ENCODE measurements at places on chromosomes 16 and 17.

GRCh38 chr17:34542700-34543336 is 36.6 kb upstream of the TMEM132E start:
- peak; percentile 40 for DNase-seq

GRCh38 chr17:81803728-81804558 is at the start of gene GCGR:
Gene GCGR, plus strand, starts transcription at chr17:81804150. Its CDS starts 4,869 bp downstream, at chr17:81809019.
- DNase-seq = no peak

DNA sequence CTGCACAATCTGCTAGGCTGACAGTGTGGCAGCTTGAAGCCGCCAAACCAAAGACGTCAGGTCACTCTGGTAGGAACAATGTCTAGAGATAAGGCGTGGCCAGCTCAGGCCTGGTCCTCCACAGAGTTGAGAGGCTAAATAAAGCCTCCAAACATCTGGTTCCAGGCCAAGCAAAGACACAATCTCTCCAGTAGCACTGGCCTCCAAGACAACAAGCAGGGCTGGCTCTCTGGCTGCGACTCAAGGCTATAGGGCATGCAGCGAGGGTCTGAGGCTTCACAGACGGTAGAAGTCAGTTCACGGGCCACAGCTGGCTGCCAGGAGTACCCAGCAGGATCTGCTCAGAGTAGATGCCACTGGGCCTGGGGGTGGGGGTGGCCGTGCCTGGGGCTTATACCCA is 75.6 kb downstream of the ABR start:
- peak; percentile 77 for DNase-seq

- no peak for DNase-seq
Measured at GRCh38 chr17:82320956-82321927, 3.8 kb upstream of the CD7 start.

DNA sequence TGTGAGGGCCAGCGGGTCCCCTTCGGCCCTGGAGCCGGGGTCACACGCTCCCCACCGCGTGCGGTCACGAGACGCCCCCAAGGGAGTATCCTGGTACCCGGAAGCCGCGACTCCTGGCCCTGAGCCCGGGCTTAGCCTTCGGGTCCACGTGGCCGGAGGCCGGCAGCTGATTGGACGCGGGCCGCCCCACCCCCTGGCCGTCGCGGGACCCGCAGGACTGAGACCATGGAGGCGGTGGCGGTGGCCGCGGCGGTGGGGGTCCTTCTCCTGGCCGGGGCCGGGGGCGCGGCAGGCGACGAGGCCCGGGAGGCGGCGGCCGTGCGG is at the start of gene NAGLU:
NAGLU (plus strand) TSS at position 194 of the 324 bp plus-strand sequence; CDS start at position 226, 32 bp downstream.
- DNase-seq = peak; percentile 97

DNA sequence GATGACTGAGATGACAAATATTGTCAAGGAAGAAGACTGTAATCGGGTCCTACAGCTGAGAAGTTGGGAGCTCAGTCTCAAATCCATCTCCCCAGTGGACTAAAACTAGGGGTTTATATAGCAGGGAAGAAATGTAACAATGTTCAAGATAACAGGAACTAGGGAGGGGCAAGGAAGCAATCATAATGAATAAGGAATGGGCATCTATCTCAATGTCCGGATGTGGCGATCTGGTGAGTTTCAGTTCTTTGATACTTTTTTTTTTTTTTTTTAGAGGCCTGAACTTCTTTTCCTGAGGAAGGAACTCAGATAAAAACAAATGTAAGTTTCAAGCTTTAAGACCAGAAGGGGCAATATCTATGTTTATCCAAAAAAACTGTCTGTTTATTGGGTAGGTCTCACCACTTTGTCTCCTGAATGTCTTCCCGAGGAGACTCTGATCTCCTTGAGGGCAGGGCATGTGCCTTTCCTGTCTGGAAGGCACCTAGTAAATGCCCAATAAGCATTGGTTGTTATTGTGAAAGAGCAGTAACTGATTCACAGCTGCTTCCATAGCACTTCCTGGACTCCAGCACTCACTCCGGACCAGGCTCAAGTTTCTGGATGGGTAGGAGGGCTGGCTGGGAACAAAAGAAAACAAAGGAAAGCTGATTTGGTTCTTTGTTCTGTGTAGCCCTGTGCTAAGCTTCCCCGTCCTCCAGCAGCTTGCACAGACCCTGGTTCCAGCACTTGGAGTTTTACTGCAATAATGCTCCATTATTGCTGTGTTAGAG is 51.9 kb downstream of the MEOX1 start:
- peak; percentile 16 for DNase-seq

DNA sequence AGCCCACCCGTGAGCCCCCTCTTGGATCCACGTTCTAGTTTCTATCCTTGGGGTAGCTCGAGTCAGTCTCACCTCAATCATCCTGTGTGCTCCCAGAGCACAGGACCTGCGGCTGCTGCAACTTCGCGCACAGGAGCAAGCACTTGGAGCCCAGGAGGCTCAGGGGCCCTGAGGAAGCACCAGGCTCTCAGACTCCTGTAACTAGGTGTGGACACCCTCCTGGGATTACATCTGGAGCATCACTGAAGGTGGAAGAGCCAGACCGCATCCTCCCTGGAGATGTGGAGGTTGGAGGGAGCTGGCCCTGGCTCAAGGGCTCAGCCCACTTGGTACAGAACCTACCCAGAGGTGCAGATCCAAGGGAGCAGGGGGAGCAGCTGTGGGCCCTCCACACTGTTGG is 2.7 kb downstream of the HBQ1 start:
- DNase-seq = no peak

DNA sequence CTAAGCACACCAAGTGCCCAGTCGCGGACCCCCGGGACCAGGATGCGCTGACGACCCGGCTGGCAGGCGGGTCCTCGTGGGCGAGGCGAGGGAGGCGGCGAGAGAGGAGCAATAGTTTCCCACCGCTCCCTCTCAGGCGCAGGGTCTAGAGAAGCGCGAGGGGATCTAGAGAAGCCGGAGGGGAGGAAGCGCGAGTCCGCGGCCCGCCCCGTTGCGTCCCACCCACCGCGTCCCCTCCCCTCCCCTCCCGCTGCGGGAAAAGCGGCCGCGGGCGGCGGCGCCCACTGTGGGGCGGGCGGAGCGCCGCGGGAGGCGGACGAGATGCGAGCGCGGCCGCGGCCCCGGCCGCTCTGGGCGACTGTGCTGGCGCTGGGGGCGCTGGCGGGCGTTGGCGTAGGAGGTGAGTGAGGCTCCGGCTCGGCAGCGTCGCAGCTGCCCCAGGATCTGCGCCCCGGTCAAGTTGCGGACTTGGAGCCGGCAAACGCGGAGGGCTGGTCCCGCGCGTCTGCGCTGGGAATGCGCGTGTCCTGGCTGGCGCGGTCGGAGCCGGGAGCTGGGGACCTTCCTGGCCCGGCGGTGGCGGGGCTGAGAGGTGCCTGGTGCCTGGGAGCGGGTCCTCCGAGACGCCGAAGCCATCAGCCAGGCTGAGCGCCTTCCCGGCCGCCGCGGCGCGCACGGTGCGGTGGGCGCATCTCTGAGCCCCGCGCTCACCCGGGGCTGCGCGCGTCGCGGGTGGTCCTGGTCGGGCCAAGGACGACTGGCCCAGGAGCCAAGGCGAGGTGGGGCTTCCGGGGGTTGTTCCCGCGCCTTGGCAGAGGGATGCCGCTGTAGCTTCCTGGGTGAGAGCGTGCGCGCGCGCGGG is at the start of gene ITGB3:
ITGB3 (plus strand) TSS at position 287 of the 862 bp plus-strand sequence; CDS start at position 322, 35 bp downstream.
- peak; percentile 72 for DNase-seq

DNA sequence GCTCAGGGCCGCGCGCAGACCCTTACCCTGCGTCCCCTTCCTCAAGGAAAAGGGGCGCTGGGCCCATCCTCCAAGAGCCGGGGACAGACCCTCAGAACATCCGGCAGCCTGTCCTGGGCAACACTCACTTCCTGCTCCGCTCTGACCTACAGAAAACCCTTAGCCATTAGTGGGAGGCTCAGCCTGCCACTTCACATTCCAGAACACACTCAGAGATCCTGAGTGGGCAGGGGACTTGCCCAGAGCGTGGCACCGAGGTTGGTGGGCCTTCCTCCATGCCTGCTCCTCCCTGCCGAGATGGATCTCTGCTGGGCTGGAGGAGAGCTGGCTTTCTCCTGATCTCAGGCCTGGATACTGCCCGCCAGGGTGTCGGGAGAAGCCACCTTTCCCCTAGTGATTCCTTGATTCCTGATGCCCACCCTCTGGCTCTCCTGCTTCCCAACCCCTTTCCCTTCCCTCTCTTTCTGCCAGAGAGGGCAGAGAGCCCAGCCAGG is 1.5 kb downstream of the SCARF1 start:
- DNase-seq = no peak

GRCh38 chr17:67285360-67285759 is 40.4 kb upstream of the HELZ start:
- no peak for DNase-seq

DNA sequence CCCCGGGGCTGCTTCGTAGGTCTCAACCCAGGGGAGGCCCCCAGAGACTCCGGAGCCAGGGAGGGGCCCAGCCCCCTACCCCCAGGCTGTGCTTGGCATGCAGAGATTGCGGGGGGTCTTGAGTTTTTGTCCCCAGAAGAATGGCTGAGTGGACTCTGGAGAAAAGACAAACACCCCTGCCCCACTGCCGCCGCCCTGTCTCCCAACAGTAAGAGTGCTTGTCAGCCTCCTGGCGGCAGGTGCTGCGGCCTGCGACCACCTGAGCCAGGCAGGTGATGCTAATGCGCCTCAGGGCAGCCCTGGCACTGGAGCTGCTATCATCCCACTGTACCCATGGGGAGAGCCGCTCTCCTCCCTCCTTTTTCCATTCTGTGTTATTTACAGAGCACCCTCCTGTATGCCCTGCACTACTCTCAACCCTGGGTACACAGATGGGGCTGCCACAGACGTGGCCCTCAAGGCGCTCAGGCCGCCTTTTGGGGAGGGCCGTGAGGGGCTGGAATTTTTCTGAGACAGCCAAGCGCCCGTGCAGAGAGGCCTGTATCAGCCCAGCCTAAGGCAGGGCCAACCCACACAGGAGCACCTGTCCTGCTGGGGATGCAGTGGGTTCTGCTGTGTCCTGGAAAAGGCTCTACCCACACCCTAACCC is 2.6 kb upstream of the IL17C start:
- DNase-seq = no peak

DNA sequence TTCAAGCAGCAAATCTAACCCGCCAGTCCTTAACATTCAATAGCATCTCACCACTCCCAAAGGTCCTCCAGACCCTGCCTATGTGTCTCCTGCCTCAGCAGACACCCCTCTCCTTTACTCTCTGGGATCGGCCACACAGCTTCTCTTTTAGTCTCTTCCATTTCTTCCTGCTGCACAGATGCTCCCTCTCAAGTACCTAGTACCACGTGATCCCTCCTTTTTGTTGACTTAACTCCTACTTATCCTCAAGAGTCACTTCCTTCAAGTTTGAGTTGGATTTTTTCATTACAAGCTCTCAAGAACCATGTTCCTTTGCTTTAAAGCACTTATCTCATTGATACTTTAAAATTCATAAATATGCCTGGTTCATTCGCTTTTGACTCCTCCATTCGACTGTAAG is 24.9 kb downstream of the AMFR start:
- DNase-seq = no peak

DNA sequence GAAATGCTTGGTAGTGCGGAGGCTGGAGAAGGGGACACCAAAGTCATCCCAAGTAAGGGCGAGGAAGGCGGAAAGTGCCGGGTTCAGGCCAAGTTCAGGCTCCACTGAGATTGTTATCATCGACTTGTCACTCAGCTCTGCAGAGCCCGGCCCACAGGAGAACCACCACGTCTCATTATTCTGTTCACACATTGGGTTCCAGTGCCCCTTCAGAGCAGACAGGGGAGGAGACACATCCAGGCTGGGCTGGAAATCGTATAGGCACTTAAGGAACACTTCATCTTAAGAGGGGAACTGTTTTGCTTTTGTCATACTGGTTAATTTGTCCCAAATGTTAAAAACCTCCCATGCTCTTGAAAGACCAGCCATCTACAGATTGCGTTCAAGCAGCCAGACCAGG is 118.3 kb upstream of the ADAMTS18 start:
- no peak for DNase-seq

DNA sequence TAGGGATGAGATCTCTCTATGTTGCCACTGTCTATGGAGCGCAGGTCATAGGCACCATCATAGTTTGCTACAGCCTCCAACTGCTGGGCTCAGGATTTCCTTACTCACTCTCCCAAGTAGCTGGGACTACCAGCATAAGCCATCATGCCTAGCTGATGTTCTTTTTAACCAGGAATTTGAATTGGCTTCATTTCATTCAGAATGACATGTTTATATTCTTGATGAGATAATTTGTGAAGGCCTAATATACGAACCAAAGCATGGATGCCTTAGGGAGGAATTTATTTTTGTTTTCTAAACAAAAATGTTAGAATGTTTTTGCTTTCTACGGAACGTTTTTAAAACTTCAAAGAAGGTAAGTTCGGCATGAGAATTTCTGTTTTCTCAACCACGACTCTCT is 71.6 kb downstream of the HS3ST3B1 start:
- DNase-seq = no peak

DNA sequence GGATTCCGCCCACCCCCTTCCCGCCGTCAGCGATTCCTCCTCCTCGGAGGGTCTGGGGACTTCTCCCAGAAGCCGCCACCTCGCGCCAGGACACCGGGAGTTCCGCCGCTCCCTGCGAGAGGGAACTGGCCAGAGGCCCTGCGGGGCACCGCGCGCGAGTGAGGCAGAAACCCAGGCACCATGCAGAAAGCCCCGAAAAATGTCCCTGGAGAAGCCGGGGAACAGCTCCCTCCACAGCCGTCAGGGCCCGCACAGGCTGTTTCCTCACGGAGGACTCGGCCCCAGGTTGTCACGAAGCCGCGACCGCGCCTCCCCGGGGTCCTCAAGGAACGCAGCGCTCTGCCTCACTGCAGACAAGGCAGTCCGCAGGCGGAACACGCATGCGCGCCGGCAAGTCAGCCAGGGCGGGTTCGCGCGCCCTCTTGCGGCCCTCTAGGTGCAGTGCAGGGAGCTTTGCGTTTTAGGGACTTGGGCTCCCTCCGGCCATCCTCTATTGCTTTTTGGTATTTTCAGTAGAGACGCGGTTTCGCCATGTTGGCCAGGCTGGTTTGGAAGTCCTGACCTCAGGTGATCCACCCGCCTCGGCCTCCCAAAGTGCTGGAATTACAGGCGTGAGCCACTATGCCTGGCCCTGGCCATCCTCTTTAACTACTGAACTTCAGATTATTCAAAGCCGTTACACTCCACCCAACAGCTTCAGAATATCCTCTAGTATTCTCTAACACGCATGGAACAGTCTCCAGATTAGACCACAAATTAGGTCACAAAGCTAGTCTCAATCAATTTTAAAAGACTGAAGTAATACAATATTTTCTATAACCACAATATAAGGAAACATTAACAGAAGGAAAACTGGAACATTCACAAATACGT is 20.3 kb upstream of the ZNF287 start:
- DNase-seq = peak; percentile 90

GRCh38 chr17:9016941-9017552 is 4.3 kb upstream of the NTN1 start:
- DNase-seq = no peak

- DNase-seq = no peak
Measured at GRCh38 chr17:4542003-4542725, 13.0 kb downstream of the MYBBP1A start.

GRCh38 chr16:5075637-5076036 is 4.0 kb downstream of the ALG1 start:
- no peak for DNase-seq

Measured in adrenal gland (tissue), 19 donors.